ENCODE measurements at places on chromosomes 4 and X.

DNA sequence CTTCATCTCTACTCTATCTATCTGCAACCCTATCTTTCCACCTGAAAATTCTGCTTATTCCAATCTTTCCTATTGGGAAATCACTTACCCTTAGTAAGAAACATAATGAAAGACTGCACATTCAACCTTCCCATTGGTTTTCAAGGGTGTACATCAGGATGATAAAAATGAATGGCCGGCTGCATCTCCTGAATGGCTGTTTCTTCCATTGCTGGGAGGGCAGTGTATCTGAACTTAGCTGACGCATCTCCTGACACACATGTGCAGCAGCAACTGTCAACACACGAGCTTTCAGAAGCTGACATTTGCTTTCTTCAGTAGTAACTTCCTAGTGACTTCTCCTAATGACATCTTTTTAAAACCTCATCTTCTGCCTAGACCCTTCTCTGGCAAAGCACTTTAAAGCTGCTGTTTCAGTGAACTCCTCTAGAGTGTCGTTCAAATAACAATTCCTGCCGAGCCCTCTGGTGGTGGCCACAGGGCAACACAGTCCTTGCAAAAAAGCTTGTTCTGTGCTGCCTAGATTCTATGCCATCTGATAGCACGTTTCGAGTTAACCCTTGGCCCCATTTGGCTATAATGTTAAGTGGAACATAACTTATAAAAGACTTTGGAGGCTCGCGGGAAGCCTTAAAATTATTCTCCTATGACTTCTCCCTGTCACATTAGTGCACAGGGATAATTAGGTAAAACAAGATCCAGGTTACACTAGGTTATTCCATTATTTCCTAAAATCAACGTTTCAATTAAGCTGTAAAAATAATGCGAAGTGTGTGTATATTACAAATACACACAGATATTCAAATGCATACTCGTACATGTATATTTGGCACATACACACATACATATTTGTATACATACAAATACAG, 2340.7 kb downstream of the PCDH7 start:
- DNase-seq, result no peak

- DNase-seq, result peak; percentile 7
These were observed at the start of gene ARMCX1 for GRCh38 chrX:101550362-101550750. TSS of gene ARMCX1 (plus strand) at chrX:101550547. CDS start at chrX:101552931, 2,384 bp downstream.

DNA sequence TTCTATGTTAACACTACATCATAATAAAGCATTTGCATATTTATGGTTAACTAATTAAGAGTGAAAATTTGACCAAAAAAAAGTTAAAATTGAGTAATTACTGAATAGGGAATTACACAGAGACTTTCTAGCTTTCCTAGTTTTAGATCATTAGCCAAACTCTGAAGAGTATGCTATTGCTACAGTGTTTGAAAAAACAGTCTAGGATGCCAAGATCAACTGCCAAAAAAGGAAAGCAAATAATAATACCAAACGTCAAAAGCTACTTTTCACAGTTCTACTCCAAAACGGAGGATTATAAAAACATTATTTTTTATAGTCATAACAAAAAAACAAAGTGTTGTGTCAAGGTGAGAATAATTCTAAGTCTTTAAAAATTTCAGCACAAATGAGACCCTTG, 359.8 kb upstream of the CTSO start:
- no peak for DNase-seq

GRCh38 chrX:10173331-10173900, 16.6 kb downstream of the CLCN4 start:
- DNase-seq, result no peak

GRCh38 chrX:134454506-134454905, 5.5 kb upstream of the HPRT1 start:
- no peak for DNase-seq

GRCh38 chr4:29966386-29966785, 753.8 kb upstream of the PCDH7 start:
- no peak for DNase-seq

GRCh38 chr4:166195101-166195500, 322.1 kb downstream of the TLL1 start:
- DNase-seq, result no peak

Measured in CD4-positive, alpha-beta T cell treated with Interleukin-2 at 100 ng/mL for 4 hours (primary cell).